ENCODE measurements at places on chromosomes 7 and 10.

GRCh38 chr10:70563230-70563629 is 39.3 kb downstream of the PRF1 start:
- DNase-seq, result no peak

- no peak for DNase-seq
Observed at GRCh38 chr7:80611353-80611752, 27.1 kb upstream of the CD36 start.

DNA sequence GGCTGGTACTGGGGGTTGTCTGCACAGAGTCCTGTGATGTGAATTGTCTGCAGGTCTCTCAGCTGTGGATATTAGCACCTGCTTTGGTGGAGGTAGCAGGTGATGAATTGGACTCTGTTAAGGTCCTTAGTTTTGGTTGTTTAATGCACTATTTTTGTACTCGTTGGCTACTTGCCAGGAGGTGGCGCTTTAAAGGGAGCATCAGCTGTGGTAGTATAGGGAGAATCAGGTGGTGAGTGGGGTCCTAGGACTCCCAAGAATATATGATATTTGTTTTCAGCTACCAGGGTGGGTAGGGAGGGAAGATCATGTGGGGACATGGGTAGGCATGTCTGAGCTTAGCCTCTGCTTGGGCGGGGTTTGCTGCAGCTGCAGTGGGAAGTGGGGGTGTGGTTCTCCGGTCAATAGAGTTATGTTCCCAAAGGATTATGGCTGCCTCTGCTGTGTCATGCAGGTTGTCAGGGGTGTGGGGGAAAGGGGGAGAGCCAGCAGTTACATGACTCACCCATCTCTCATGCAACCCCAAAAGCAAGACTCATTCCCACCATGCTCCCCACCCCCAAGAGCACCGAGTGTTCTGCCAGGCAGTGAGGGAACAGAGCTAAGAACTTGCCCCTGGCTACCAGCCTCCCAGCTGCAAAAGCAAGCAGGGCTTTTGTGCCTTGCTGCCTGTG is 53.7 kb upstream of the ZNF273 start:
- no peak for DNase-seq

DNA sequence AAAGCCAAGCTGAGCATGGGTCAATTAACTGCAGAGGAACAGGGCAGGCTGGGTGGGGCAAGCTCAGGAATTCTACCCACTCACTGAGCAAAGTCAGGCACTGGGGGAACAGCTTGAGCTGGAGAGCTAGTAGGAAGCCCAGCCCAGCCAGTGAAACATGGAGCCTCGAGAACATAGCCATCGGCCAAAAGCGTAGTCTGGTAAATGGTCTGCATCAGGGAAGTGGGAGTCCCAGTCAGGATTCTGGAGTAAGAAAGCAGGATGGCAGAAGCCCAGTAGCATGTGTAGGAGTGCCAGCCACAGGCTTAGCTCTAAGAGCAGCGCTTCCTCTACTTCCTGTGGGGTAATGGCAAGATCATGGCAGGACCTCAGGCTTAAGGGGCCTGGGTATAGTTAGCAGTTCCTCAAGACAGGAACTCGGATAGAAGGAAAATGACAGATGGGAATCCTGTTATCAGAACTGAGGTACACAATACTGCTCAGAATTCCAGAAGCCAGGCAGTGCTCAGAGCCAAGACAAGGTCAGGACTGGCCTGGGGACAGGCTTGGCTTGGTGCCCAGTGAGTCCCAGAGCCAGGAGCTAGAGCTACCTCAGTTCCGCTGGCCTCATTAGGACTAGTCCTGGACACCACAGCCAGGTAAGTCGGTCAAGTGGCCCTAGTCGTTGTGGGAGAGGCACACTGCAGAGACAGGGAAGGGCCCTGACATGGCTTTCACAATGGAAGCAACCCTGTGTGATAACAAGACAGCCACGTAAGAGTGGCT is 65.4 kb upstream of the MXI1 start:
- DNase-seq, result peak; percentile 46

DNA sequence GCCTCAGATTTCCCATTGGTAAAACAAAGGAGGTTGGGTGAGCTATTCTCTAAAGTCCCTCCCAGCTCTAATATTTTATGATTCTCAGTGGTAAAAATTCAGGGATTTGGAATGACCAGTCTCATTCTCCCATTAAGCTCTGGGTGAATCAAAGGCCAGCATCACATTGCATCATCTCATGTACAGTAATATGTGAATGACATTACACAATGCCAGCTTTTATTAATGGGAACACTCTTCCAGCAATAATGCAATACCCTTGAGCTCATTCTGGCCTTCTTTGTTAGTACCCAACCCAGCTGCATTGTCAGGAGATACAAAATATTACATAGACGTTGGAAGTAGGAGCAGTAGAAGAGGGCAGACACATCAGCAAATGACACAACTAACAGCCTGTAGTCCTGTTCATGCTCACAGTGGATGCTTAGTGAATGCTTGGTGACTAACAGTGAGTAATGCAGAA is 100.0 kb upstream of the EGR2 start:
- no peak for DNase-seq

- DNase-seq, result no peak
Observed at GRCh38 chr7:90931986-90932916, 332.0 kb upstream of the FZD1 start.

DNA sequence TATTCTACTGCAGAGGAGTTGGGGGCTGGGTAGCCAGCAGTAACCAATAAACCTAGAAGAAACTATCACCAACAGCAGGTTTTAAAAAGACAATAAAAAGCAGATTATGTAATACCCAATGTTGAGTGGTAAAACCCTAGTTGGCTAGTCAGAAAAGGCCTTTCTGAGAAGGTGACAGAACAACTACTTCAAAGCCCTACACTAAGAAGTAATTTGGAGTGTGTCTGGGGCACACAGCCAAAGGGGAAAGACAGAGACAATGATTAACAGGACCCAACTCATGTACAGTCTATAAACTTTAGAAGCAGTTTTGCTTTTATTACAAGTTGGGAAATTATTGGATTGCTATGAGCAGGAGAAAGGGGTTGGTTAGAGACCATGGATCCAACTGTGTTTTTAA is 77.2 kb upstream of the TMEM106B start:
- DNase-seq, result no peak

DNA sequence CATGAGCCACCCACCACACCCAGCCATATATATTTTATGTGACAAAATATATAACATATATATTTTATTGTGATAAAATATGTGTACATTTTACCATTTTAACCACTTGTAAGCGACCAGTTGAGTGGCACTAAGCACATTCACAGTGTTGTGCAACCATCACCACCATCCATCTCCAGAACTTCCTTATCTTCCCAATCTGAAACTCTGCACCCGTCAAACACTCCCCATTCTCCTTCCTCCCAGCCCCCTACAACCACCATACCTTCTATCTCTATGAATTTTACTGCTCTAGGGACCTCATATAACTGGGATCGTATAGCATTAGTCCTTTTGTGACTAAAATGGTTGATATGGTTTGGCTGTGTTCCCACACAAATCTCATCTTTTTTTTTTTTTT is 20.8 kb upstream of the CYTH3 start:
- DNase-seq, result no peak

GRCh38 chr7:133540096-133540860 is 287.4 kb downstream of the EXOC4 start:
- no peak for DNase-seq

DNA sequence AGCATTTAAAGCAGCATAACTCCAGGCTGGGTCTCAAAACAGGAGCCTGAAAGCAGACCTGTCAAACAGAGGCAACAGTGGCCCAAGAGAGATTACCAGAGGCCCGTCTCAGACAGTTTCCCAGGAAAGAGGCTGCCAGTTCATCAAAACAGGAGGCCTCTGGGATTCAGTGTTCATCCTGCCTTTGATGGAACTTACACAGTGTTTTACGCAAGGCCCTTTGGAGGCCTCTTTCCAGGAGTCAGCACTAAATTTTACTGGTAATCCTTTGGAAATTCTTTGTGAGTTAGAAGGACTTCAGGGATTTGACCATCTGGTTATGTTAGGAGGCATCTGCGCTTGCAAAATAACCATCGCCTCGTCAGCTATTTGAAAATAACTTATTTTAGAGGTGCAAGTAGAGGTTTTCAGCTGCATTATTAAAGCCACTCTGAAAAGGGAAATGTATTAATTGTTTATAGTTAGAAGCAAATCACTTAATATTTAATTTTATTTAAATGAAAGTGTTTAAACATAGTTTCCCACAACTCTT is 501.2 kb upstream of the COBL start:
- DNase-seq, result no peak

DNA sequence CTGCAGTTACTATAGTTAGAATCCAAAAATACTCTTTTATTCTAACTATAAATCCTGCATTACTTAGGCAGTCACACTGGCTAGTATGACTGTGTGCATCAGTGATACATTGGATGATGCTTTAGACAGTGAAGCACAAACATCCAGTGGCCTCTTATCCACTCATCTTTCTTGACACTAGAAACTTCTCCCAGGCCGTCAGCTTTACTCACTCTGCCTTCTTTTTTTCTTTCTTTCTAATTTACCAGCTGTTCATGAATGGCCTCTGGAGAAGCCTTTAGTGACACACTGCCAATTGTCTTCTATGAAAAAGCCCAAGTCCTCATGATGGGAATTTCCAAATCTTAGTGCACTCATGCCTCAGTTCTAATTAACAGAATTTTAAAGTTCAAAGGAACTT is 26.2 kb upstream of the C10orf90 start:
- no peak for DNase-seq

DNA sequence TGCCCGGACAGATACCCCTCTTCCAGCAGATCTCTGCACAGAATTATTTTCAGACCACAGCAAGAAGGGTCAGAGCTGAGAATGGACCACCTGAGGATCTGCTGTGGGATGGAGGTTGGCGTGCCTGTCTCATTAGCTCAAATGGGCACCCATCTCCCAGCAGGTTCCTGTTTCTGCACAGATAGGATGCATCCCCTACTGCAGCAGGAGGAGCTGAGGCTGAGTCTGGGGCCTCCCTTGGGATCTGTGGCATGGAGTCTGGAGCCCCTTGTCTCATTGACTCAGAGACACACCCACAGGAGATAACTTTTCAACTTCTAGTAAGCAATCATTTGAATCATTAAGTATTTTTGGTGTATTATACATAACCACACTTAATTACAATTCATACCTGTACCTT is 212.7 kb downstream of the ADK start:
- no peak for DNase-seq

DNA sequence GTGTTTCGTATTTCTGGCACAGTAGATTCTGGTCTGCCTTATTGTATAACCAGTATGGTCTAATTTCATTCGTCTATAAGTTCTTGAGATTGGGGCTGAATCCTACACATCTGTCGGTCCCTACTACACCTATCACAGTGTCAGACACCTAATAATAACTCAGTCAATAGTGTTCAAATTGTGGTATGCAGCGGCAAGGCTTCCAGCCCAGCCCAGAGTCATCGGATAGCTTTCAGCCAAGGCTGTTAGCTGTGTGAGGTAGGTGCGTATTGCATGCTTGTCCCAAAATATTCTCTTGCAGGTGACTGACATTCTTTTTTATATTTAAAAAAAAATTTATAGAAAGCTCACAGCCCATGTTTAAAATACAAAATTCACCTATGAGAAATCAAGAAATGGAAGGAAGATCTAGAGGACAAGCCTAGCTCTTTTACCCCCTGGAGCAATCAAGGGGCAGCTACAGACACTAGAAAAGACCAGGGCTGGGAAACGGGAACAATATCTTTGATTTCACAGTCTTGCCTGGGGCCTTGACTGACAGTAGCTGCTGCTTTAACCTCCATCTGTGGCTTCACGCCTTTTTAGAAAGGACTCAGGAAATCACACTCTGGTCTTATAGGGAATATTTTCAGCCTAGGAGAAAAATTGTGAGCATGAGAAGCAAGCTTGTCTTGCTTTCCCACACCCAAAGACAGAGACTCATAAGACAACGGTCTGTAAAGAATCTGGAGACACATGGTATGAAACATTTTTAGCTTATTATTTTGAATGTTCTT is 9.5 kb upstream of the ASB4 start:
- no peak for DNase-seq

- DNase-seq, result no peak
Observed at GRCh38 chr10:44935201-44935965, 24.2 kb upstream of the RASSF4 start.

DNA sequence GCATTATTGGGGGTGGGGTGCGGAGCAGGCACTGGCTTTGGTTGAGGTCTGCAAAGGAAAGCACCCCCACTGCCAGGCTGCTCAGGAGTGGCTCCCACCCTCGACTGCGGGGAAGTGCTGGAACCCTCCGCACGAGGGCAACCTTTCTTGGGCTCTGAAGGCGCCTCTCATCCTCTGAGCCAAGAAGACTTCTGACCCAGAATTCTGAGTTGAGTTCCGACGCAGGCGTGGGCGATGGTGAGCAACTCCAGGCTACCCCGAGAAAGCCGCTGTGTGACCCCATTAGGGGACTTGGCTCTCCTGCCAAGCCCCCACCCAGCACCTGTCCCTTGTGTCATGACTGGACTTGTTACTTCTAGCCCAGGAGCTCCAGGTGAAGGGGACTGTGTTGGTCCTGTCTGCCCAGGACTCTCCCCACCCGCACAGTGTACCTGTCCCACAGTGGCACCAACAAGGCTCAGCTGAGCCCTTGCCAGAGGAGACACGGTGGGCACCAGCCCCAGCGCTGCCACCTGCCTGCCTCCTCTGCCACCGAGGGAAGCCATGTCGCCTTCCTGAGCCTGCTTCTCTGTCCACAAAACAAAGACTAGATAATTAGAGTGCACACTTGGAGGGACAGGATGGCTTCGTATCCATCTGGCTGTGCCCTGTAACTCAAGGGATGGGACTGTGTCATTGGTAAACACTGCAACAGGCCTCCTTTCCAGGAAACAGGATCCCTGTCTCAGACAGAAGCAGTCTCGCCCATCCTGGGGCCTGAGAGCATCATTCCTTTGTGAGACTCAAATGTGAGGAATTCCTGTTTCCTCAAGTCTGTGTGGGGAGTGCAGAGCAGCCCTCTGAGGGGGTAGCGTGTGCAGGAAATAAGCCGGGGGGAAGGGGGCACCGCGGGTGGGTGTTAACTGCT is 128.8 kb downstream of the LHPP start:
- no peak for DNase-seq

DNA sequence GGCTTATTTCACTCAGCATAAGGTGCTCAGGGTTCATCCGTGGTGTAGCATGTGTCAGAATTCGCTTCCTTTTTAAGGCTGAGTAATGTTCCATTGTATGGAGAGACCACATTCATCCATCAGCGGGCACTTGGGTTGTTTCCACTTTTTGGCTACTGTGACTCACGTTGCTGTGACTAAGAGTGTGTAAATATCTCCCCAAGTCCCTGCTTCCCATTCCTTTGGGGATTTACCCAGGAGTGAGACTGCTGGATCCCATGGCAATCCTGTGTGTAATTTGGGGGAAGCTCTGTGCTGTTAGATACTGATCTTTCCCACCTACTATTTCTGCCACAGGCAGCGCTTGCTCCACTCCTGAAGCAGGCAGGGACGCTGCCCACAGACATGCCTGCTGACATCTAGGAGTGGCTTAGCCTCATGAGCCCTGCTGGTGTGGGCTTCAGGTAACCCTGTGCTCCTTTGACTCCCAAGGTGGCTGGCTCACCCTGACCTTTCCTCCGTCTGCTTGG is 346.0 kb downstream of the FRMD4A start:
- no peak for DNase-seq

DNA sequence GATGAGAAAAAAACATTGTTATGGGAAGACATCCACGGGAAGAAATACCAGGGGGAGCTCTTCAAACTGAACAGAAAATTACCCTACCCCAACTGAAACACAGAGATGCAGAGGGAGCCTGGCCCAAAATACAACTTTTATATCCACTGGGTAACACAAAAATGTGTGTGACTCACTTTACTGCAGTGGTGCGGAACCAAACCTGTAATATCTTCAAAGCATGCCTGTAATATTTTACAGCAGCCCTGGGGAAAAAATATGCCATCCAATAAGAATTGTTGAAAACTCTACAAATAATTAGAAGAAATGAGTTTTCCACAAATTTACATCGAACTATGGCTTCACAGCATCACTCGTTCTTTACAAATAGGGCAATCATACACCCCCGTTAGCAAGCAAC is 49.8 kb upstream of the SRRM3 start:
- no peak for DNase-seq
